ENCODE measurements at places on chromosomes 1 and 21. TPM values are rescaled to one million over a fixed set of nuclear protein-coding genes. Genes with fewer than 3 reads are reported as not detected.

DNA sequence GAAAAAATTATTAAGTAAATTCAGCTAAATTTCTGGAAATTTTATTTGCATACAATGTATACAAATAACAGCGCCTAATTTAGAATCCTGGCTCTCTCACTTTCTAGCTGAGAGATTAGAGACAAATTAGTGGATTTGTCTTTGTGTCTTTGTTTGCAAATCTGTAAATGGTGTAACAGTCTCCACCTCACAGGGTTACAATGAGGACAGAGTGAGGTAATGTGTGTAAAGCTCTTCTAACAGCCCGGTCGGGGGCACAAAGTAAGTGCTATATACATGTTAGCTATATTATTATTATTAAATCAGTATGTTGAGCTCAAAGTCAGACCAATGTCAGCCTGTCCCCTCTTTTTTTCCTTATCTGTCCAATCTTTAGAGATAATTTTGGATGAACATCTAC lies 5.0 kb upstream of the ADAMTSL4 start:
- DNase-seq: no peak

DNA sequence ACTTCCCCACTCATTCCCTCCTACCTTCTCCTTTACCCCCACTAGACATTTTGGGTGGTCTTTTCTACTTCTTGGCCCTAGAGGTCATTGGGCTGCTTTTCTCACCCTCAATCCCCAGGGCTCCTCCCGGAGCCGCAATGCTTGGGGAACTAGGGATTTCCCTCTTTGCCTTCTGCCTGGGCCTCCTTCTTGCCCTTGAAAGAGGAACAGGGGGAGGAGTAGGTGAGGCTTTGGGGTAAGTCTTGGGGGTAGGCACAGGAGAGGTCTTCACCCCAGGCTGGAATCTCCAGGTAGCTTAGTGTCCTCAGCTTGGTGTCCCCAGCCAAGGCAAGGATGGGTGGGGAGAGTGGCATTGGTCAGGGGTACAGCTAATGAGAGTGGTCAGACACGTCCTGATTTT lies 56.2 kb upstream of the EPS8L3 start:
- DNase-seq: no peak

Gene VCAM1
- polyA plus RNA-seq: 41.7 TPM

- no peak for DNase-seq
Measured at GRCh38 chr1:33165209-33165608, 16.6 kb downstream of the TRIM62 start.

GRCh38 chr1:229114315-229114714 lies 156.6 kb upstream of the RAB4A start:
- DNase-seq: no peak

DNA sequence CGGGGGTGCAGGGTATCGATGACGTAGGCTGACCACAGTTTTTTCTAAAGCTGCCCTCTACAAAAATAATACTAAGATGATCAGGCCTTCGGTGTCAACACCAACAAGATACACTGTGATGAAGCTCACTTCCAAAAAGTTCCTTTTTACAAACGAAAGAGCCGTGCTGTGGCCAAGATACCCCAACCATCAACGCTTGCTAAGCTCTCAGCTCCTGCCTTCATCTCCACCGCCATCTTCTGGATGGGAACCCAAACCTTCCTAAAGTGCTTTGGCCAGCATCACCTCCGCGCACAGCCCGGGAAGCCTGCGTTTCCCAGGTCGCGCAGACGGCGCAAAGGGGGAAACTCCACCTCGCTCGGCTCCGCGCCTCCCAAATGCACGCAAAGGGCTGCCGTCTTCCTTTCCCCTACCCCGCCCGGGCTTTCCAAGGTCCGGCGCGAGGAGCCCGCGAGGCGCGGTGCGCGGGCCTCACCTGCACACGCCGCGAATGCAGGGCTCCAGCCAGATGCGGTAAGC lies 541 bp downstream of the USP48 start:
- DNase-seq: peak; percentile 44

- DNase-seq: no peak
Measured at GRCh38 chr1:21261551-21262292, 28.5 kb downstream of the ECE1 start.

Gene OR2T11
- not detected for polyA plus RNA-seq

DNA sequence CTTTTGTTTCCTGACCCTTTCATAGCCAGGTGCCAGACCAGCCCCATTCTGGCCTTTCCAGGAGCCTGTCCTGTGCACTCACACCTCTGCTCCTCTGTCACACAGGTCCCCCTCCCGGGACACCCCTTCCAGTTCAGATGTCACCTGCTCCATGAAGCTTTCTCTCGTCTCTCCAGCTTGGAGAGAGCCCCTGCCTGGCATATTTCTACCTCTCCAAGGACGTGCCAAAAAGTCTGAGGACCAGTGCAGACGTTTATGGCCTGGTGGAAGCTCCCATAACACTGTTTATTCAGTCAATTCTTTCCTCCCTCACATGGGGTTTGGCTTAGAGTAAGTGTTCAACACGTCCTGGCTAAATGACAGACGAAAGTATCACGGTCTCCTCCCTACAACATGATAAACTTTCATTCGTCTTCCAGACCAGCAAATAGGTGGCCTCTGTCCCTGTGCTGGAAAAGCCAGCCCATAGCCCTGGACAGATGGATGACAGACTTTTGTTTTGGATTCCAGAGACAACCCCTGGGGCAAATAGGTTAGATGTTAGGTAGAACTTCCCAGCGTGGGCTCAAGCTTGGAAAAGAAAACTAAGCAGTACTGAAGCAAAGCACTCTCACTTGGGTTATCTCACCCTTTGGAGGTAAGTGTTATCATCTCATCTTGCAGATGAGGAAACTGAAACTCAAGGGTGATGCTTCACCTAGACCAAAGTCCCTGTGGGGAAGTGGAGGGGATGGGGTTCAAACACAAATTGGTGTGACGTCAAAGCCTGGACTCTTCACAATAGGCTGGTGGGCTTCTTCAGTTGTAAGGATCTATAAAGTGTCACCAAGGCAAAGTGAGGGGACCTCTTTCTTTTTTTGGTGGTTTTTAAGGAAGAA lies 52.9 kb upstream of the ECE1 start:
- no peak for DNase-seq

DNA sequence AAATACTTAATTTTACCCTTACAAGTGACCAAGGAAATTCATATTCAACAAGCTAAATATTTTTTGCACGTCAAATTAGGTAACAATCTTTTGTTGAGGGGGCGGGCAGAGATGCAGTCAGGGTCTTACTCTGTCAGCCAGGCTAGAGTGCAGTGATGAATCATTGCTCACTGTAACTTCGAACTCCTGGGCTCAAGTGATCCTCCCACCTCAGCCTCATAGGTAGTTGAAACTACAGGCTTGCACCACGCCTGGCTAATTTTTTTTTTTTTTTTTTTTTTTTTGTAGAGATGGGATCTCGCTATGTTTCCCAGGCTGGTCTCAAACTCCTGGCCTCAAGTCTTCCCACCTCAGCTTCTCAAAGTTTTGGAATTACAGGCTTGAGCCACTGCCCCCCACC lies 26.5 kb downstream of the PHTF1 start:
- no peak for DNase-seq

Gene CD160
- 0.94 TPM for polyA plus RNA-seq

- DNase-seq: no peak
Measured at GRCh38 chr1:156664046-156664766, 13.0 kb downstream of the NES start.

Gene USH2A
- polyA plus RNA-seq: 0.53 TPM

Gene FMO5
- 10.7 TPM for polyA plus RNA-seq

Gene SPAG17
- polyA plus RNA-seq: 10.4 TPM

Gene RHBG
- polyA plus RNA-seq: 8.7 TPM

DNA sequence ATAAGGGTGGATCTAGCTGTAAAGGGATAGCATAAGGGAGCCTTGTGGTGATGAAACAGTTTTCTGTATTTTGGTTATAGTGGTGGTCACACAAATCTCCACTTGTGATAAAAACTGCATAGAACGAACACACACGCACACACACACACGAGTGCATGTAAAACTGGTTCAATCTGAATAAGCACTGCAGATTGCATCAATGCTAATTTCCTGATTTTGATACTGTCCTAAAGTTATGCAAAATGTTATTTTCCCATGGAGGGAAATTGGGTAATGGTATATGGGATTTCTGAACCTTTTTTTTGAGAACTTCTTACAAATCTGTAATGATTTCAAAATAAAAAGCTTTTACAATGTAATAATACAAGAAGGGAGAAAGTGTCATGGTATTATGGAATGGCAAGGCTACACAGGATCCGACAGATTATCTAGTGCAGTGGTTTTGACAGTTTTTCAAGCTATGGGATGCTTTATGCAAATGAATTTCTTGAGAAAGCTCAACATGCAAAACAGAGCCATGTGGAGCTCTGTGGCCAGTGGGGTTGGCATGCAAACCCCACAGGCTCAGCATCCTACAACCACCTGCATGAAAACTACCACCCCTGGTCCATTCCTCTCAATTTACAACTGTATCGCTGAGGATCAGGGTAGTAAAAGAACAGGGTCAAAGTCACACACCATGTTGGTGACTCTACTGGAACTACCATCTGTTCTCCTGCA lies 18.8 kb downstream of the SLC41A1 start:
- DNase-seq: no peak

GRCh38 chr1:10429868-10430215 lies 391 bp upstream of the CENPS start:
- no peak for DNase-seq

DNA sequence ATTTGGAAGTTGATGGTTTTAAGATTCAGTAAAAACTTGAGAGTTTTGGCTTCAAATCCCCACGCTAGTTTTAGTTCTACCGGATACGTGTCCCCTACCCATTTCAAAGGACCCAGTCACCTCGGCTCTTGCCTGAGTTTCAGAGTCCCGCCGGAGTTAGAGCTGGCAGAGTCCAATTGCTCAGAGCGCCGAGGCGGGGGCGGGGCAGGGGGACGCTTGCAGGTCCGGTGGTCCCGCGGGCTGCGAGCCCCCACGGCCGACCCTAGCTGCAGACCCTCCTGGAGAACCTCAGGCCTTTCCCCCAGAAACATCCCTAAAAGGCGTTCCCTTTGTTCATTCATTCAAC lies 765 bp upstream of the VPS45 start:
- DNase-seq: no peak

GRCh38 chr1:109845658-109846057 lies 65.0 kb upstream of the CSF1 start:
- no peak for DNase-seq

DNA sequence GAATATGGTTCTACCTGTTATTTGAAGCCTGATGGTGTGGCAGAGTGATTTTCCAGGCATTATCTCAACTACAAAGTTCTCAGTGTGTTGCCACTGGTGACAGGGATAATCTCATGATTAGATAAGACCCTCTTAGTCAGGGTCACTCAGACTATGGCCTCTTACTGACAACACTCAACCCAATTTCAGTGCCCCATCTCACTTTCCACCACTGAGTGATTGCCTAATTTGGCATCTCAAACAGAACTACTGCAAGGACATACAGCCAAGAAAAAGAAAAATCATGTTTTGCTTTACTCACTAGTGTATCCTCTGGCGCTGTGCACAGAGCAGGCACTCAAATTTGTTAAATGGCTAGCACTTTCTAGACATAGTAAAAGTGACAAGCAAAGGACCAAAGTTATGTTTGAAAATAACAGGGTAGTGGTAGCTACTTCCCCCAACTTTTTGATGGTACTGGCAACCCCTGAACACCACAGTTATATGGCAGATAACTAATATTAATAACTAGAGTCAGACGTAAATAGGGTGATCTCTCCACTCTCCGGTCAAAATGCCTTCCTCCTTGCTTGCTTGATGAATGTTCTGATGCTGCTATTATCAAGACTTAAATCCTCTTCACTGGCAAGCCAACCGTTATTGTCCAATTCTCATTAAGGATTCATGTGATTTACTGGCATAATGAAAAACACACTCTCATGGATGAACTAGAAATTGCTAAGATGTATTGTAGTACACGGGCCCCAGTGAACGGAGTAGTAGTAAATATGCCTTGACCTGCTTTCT lies 37.1 kb upstream of the SLC30A10 start:
- DNase-seq: no peak

GRCh38 chr21:30227128-30227527 lies 11.2 kb upstream of the CLDN8 start:
- DNase-seq: no peak

Gene FCAMR
- polyA plus RNA-seq: 5.9 TPM

Gene LHX4
- 1.3 TPM for polyA plus RNA-seq

Gene ADAMTSL4
- 9.6 TPM for polyA plus RNA-seq

GRCh38 chr1:246824541-246824940 lies 100.3 kb downstream of the SCCPDH start:
- DNase-seq: no peak

- DNase-seq: no peak
Measured at GRCh38 chr1:25926731-25927496, 20.7 kb upstream of the STMN1 start.

GRCh38 chr21:46431884-46432488 lies 26.7 kb upstream of the DIP2A start:
- no peak for DNase-seq

GRCh38 chr1:220281159-220281574 lies 8.9 kb upstream of the RAB3GAP2 start:
- DNase-seq: no peak

- DNase-seq: no peak
Measured at GRCh38 chr21:45858180-45858579, 123.4 kb upstream of the COL6A1 start.

DNA sequence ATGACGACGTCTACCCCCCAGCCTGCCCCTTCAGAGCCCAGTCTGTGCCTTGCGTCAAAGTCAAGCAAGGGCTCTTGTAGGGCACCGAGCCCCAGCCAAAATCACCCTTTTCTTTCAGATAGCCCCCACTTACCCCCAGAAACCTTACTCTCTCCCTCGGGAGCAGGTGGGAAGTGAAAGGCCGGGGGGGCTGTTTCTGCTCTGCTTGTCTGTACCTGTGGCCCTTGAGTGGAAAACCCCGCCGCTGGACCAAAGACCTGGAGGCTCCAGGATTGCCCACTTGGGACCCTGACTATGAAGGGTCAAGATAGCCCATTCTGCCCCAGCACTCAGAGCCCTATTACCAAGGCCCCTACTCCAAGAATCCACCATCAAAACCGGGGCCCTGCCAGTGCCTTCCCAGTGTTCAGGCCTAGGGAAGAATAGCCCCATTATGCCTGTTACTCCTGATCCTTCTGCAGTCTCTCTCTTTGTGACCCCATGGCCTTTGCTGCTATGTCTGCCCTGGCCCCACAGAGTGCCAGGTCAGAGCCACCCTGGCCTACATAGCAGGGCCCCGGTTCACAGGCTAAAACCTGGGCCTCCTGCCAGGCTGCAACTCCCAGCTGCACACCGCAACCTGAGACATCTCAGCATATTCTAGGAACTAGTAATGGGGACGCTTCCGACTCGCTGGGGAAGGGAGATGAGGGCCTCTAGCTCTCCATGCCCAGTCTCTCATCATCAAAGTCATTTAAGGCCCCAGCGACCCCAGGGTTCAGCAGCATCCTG lies 22.2 kb upstream of the HPDL start:
- no peak for DNase-seq

DNA sequence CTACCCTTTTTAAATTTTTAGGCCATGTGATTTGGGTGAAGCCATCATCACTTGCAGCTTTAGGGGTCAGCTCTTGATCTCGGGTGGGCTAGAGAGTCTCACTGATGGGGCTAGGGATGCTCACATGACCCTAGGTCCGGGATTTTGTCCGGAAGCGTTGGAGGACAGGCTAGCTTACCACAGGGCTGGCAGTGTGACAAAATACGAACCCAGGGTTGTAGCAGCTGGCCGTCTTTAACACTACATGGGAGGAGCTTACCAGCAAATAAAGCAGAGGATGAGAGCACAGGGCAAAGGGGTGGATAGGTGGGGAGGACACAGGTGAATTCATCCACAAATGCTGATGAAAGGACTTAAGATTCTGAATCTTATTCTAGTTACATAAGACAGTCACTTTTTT lies 21.9 kb downstream of the GPR161 start:
- no peak for DNase-seq

GRCh38 chr1:80375109-80375508 lies 1368.6 kb upstream of the ADGRL4 start:
- DNase-seq: no peak

Gene XKR8
- 8.0 TPM for polyA plus RNA-seq

Gene PDC
- polyA plus RNA-seq: not detected

Measured in right renal cortex interstitium (tissue), 3 donors.